ENCODE measurements at places on chromosomes 4 and X. TPM values are rescaled to one million over a fixed set of nuclear protein-coding genes. Genes with fewer than 3 reads are reported as not detected.

DNA sequence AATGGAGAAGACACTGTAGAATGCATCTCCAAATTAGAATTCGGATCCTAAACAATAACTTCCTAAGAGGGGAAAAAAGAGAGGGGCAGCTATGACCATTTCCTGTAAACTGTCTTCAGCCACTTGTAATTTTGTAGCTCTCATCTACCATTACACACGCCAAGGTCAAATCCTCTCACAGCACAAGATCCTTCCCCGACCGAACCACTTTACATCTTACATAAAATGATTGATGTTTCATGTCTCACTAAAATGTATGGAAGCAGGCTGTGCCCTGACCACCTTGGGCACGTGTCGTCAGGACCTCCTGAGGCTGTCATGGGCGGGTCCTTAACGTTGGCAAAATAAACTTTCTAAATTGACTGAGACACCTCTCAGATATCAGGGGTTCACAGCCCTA lies 24.1 kb upstream of the PBDC1 start:
- peak; percentile 39 for DNase-seq

GRCh38 chr4:184420881-184421416 lies 53.4 kb downstream of the IRF2 start:
- no peak for DNase-seq

DNA sequence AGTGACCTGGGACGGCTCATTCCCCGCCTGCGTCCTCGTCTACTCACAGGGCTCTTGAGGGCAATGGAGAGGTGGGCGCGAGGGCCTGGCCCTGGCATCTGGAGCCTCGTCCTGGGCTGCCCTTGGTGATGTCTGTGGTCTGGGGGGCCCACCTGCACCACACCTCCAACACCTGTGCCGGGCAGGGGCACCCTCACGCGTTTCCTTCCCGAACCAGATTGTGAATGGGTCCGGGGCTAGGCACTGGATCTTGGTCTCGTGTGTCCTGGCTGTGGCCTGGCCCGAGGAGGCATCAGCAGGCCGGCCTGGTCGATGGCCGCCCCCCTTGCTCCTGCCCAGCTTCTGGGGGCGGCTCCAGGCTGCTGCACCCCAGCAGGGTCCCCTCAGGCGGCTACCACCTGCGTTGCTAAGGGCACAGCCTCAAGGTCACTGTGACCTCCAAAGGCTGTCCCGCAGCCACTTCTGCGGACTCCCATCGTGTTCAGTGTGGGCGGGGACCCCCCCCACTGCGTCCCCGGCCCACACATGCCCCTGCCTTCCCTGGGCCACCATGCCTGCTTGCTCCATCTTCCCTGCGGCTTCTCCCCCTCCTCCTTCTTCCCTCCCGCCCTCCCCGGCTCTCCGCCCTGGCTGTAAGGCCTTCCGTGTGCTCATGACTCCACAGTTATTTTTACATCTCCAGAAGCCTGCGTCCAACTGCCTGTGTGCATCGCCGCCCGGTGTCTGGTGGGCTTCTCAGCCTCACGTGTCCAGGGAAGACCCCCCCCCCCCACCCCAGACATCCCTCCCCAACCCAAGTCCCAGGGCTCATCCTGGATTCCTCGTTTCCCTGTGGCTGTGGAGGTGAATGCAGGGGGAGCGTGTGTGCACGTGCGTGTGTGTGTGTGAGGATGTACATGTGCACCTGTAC lies 3.8 kb downstream of the DOK7 start:
- DNase-seq, result no peak

GRCh38 chr4:93772858-93773257 lies 55.7 kb upstream of the ATOH1 start:
- DNase-seq, result no peak

GRCh38 chrX:141902366-141902765 lies 1.3 kb upstream of the MAGEC1 start:
- DNase-seq, result no peak

- DNase-seq, result no peak
These were observed 77.6 kb upstream of the ETNPPL start for GRCh38 chr4:108840426-108840975.

DNA sequence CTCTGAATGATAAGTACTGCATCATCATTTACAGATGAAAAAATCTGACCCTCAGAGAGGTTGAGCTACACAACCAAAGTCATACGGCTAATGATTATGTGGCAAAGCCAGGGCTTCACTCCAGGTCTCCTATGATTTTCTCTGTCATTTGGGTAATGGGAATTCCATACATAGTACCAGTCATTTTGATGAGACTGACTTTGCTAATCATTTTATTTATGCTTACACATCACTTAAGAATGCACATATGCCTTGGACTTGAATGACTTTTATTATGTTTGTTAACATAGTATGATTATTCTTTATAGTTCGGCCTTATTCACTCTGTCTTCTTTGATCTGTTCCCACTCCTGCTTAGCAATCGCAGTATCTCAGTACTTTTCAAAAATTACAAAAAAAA lies 255.1 kb upstream of the GPRIN3 start:
- DNase-seq, result no peak

DNA sequence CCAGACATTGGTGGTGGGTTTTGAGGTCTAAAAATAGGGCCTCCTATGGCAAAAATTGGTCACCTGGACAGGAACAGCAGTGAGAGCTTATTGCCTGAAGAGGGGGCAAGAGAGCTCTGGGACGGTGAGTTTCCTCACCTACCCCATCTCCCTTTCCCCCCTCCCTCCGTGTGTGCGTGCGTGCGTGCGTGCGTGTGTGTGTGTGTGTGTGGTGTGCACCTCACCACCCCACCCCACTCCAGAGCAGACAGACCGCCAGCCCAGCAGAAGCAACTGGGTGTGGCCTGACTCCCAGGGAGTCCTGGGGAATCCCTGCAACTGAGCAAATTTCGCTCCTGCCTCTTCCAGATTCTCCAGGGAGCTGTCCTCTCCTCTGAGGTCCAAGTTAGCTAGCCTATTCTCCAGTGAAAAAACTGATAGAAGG lies 44.7 kb downstream of the PRPS1 start:
- DNase-seq, result peak; percentile 70

GRCh38 chr4:108502356-108502755 lies 118.0 kb upstream of the RPL34 start:
- DNase-seq, result no peak

DNA sequence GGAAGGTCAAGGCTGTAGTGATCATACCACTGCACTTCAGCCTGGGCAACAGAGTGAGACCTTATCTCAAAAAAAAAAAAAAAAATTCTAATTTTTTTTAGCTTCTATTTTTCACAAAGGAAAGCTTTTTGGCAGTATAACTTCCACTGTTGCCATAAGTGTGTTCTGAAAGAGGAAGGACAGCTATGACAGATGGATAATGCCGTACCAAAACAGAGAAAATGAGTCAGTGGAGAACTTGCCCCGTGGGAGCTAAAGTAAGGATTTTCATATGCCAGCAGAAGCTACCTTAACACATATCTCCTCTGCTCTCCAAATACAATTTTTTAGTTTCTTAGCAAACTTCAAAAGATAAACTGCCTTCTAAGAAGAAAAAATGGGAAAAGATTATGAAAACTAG lies 43.7 kb downstream of the RPS3A start:
- DNase-seq, result no peak

- DNase-seq, result no peak
These were observed 36.1 kb downstream of the CPLX1 start for GRCh38 chr4:789571-790465.

GRCh38 chr4:173855015-173855414 lies 325.0 kb upstream of the HAND2 start:
- no peak for DNase-seq

DNA sequence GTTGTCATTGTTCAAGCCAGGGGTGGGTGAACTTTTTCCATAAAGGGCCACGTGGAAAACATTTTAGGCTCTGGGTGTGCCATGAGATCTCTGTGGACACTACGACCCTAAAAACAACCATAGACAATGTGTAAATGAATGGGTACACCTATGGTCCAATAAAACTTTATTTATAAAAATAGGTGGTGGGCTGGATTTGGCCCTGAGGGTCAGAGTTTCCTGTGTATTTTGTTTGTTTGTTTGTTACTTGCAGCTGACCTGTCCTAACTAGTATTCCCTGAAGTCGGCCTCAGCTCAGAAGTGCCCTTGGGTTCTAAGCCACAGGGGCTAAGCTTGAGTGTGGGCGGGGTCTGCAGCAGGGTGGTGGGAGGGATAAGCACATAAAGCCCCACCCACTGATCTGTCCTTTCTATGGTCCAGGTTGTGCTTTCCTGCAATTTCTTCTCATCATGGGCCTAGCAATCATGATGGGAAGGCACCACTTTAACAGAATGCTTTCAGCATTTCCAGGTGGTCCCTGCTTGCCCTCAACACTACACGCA lies 17.2 kb upstream of the DRD5 start:
- DNase-seq, result no peak

DNA sequence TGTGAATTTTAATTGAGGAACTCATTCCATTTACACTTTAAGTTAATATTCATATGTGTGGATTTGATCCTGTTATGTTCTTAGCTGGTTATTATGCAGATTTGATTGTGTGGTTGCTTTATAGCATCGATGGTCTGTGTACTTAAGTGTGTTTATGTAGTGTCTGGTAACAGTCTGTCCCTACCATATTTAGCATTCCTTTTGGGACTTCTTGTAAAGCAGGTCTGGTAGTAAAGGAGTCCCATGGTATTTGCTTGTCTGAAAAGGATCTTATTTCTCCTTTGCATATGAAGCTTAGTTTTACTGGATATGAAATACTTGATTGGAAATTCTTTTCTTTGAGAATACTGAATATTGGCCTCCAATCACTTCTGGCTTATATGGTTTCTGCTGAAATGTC lies 76.6 kb downstream of the KLF8 start:
- no peak for DNase-seq

DNA sequence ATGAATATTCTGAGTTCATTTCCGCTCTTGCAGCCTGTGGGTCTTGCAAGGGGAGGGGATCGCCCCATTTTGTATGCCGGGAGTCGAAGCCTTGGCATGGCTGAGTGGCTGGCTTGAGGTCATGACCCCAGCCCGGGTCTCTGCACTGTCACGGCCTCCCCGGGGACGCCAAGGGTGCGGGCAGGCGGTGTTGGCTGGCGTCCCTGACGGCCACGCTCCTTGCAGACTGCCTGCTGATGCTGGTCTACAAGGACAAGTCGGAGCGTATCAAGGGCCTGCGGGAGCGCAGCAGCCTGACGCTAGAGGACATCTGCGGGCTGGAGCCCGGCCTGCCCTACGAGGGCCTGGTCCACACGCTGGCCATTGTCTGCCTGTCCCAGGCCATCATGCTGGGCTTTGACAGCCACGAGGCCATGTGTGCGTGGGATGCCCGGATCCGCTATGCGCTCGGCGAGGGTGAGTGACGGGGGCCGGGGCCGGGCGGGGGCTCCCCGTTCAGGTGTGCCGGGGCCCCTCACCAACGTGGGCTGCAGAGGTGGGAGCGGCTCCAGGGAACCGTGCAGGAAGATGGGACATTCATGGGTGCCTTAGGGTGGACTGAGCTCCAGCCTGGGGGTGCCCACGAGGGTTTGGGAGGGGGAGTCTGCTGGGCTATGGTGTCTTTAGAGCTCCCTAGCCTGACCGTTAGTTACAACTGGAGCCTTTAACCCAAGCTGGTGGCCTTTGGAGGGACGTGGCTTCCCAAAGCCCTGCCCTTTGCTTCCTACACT lies 10.3 kb downstream of the DOK7 start:
- no peak for DNase-seq

GRCh38 chr4:110622841-110623717 lies at the start of gene PITX2:
Gene PITX2 (minus strand): TSS chr4:110623077. CDS start chr4:110622460, 617 bp downstream.
- DNase-seq, result peak; percentile 17

GRCh38 chr4:59553063-59553720 lies 1646.9 kb upstream of the ADGRL3 start:
- no peak for DNase-seq

DNA sequence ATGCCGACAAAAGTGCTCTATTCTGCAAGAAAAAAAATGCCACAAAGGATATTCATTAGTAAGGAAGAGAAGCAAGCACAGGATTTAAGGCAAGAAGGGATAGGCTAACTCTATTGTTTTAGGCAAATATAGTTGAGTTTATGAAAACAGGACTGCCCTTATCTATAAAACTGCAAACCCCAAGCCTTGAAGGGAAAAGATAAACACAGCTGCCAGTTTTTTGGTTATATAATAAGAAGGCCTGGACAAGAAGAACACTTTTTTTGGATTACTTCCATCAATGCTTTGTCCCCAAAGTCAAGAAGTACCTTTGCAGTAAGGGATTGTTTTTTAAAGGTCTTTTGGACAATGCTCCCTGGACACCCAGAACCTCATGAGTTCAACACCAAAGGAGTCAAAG lies 45.4 kb upstream of the WWC2 start:
- no peak for DNase-seq

DNA sequence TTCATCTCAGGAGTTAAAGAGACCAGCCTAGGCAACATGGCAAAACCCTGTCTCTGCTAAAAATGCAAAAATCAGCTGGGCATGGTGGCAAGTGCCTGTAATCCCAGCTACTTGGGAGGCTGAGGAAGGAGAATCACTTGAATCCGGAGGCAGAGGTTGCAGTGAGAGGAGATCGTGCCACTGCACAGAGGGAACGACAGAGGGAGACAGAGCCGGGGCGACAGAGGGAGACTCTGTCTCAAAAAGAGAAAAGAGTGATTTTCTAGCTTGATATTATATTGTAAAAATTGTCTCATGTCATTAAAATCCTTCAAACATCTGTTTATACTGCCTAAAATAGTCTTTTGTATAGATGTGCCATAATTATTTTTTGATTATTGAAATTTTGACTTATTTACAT lies 225.4 kb upstream of the AGA start:
- no peak for DNase-seq

GRCh38 chrX:12975991-12976558 lies 1.2 kb downstream of the TMSB4X start:
- DNase-seq, result no peak

DNA sequence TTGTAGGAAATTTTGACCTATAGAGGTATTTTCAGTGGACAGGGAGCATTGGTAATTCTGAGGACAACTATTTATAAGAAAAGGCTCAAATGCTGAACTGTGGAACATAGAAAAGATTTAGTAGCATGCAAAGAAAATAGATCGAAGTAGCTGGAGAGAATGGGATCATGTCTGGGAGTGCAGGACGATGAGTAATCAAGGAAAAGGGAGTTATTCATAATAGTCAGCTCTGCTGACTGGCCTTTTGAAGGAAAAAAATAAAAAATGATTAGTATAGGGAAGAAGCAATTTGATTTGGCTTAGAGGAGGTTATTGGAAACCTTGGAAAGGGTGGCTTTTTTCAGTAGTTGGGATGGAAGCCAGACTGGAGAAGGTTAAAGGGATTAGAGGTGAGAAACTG lies 22.9 kb upstream of the ANK2 start:
- no peak for DNase-seq

GRCh38 chr4:24089851-24090534 lies 200.1 kb upstream of the PPARGC1A start:
- no peak for DNase-seq

- no peak for DNase-seq
These were observed 295.2 kb upstream of the DIAPH2 start for GRCh38 chrX:96389281-96390047.

GRCh38 chr4:82753238-82753637 lies 45.4 kb downstream of the SCD5 start:
- DNase-seq, result no peak

GAB3 gene
- 5.1 TPM for total RNA-seq

PRDM8 gene
- 11.9 TPM for total RNA-seq

CXCL6 gene
- total RNA-seq, result not detected

CXorf49 gene
- not detected for total RNA-seq

CSAG3 gene
- 0.78 TPM for total RNA-seq

BTK gene
- not detected for total RNA-seq

SLC10A4 gene
- total RNA-seq, result 0.10 TPM

SORCS2 gene
- total RNA-seq, result not detected

HAUS7 gene
- total RNA-seq, result 68.2 TPM

PRDM5 gene
- total RNA-seq, result not detected

NPY5R gene
- not detected for total RNA-seq

PITX2 gene
- total RNA-seq, result not detected

TEX13C gene
- not detected for total RNA-seq

TMEM154 gene
- total RNA-seq, result 13.0 TPM

TSPAN7 gene
- not detected for total RNA-seq
